ENCODE measurements at places on chromosomes 5 and 9.

- no peak for DNase-seq
Observed at GRCh38 chr9:1170918-1171317, 120.8 kb downstream of the DMRT2 start.

DNA sequence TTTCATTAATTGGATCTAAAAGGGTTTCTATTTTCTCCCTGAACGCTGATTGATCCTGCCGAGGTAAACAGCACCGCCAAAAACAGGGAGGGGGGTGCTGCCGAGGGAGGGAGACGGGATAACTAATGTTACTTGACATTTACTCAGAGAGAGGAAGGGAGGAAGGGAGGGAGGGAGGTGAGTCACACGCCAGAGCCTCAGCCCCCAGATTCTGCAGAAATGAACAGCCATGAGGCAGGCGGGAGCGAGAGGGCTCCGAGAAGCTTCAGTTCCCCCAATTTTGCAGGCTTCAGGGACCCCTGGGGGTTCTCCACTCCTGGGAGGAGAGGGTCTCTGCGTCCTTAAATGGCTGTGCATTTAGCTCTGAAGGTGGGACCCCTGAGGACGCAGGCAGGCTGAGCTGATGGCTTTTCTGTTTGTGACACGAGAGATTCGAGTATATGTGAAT lies 59.1 kb upstream of the IER5L start:
- DNase-seq, result no peak

DNA sequence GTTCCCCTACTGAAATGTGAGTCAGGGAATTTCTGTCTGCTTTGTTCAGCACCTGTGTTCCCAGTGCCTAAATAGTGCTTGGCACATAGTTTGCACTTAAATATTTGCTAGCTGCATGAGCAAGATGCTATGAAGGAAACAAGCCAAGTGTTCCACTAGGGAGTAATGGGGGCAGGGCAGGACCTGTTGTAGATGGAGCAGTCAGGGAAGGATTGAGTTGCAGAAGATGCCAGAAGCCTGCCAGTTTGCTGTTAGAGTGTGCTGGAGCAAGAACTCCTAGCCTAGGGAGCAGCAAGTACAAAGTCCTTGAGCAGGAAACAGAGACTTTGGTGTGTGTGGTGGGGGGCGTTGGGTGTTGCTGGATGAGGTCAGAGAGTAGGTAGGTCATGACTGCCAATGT lies 87.5 kb downstream of the DAB2IP start:
- no peak for DNase-seq

GRCh38 chr9:87853302-87853701 lies 29.4 kb upstream of the SPATA31E1 start:
- no peak for DNase-seq

- no peak for DNase-seq
Observed at GRCh38 chr9:122130837-122131236, 28.7 kb downstream of the NDUFA8 start.

DNA sequence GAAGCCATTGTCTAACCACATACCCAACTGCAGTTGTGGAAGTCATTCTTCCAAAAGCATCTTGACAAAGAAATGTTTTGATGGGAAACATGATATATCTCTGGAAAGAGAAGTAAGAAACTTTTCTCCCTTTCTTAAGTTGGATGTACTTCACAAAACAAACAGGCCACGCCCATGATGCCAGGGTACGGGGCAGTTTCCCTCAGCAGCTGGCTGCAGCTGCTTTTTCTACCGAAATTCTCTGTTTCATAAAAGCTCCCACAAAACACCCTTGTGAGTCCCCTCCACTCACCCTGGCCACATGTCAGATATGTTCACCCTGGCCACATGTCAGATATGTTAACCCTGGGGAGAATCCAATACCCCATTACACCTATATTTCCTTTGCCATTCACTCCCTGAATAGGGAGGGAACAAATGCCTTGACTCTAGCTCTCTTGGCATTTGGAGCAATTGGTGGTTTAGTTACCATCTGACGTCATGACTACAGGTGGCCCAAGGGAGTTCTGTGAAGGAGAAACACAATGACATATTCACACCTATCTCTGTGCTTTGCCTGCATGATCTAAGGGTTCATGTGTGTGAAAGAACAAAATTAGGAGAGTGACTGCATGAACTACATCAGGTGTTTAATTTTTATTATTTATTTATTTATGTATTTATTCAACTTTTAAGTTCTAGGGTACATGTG lies 103.0 kb downstream of the AOPEP start:
- DNase-seq, result no peak

DNA sequence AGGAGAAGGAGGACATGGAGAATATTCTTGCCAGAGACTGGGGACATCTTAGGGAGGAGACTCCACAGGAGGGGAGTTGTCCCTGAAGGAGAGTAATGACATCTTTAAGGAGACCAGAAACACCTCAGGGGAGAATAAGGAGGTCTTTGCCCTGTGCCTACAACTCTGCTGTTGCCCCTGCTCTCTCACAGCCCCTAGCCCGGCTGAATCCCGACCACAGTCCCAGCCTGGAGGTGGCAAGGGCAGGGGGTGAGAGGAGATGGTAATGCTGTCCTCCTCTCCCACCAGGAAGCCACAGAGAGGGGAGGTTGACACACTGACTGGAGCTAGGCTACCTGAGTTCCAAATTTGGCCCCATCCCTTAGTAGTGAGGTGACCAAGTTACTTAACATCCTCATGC lies 30.2 kb upstream of the ENHO start:
- no peak for DNase-seq

DNA sequence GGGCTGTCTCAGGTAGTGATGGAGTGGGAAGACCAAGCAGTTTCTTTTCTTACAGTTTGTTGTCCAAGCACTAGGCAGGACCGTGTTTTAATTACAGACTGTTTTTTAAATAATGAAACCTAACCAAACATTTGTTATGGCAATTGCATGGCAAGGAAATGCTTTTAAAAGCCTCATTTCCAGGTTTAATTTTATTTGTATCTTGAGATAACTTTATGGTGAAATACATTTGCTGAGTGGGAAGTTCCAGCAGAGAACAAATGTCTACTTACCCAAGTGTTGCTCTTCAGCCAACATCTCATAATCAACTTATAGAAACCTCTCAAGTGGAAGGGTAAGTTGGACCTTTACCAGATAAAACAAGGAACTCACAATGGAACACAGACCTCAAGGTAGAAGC lies 11.8 kb upstream of the LHFPL2 start:
- no peak for DNase-seq

GRCh38 chr5:62152394-62153087 lies 153.5 kb upstream of the KIF2A start:
- no peak for DNase-seq
